ENCODE measurements at places on chromosomes 1 and 21.

GRCh38 chr1:99675292-99675691, 29.4 kb downstream of the PALMD start:
- no peak for DNase-seq

DNA sequence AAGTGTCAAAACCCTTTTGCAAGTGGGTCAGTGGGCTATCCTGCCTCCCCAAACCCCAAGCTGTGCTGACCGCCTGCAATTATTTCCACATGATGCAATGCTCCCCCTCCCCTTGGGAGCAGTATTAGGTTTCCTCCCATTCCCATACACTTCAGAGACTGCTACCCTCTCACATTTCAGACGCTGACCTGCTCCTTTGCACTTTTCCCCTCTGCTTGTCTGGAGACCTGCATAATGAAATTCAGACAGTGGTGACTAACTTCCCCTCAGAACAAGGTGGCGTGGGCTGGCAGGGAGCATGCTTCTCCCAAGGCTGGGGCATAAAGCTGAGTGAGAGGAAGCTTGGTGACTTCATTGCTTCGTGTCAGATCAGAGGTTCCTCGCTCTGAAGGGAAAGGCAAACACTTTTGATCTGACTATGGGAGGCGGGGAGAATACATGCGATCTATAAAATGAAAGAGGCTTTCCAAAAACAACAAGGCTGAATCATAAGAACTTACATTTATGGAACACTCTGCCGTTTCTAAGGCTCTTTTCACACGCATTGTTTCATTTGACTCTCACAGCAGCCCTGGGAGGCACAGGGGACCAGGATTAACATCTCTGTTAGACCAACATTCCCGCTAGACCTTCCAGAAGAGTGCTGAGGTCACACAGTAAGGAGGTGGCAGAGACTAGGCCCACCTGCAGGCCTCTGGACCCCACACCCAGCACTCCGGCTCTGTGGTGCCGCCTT, 27.5 kb upstream of the ROR1 start:
- DNase-seq, result no peak

- DNase-seq, result no peak
These were observed 99.1 kb downstream of the PLA2G4A start for GRCh38 chr1:186927884-186928283.

GRCh38 chr1:175690298-175690697, 53.1 kb downstream of the TNR start:
- no peak for DNase-seq

DNA sequence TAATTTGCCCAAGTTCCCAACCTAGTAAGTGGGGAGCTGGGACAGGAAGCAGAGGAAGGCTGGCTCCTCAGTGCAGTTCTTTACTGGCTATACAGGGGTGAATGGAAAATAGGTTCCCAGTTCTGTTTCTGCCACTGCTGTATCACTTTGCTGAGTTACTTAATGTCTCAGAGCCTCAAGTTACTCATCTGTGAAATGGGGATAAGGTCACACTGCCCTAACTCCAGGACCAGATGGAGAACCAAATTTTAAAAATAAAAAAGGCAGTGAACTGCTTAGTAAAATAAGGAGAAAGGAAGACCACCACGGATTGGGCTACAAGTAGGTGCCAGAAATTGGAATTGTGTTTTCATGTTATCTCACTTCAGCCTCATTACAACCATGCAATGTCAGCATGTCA, 147.8 kb downstream of the OMA1 start:
- DNase-seq, result no peak

GRCh38 chr1:178004926-178005391, 35.1 kb upstream of the SEC16B start:
- DNase-seq, result no peak

GRCh38 chr1:34268311-34268954, 91.7 kb downstream of the C1orf94 start:
- no peak for DNase-seq

GRCh38 chr1:244137725-244138124, 86.6 kb downstream of the ZBTB18 start:
- DNase-seq, result no peak

GRCh38 chr1:207857447-207857846, 53.5 kb downstream of the CD34 start:
- no peak for DNase-seq

- DNase-seq, result no peak
These were observed 22.4 kb upstream of the EXO1 start for GRCh38 chr1:241825581-241825980.

DNA sequence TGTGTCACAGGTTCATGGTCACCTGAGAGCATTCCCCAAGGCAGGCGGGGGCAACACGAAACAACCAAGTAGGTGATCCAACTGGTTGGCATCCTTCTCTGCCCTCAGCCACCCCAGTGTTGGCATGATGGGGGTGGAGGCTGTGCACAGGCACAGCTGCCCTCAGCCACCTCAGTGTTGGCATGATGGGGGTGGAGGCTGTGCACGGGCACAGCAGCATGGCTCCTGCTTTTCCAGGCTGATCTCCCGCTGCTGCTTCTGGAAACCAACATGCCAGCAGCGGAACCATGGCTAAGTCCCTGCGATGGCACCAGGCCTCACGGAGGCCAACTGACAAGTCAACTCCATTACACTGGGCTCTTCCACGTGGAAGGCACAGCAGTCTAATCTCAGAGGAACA, 447.8 kb downstream of the PTPRU start:
- DNase-seq, result no peak

DNA sequence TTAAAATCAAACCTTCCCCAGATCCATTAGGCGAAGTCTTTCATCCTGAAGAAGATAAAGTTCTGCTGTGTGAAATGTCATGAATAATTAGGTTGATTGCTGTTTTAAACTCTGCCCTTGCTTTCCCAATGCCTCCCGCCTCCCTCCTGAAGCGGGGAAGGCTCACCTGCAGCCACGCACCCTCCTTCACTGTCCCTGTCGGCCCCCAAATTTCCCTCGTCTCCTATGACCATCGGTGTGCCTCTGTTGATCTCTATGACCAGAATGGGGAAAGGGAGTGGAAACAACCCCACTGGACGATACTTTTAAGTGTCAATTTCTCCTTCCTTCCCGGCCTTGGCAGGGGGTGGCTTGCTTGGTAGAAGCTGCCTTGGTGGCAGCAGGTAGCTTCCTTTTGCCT, 35.1 kb downstream of the LHX4 start:
- DNase-seq, result no peak

- DNase-seq, result no peak
These were observed 384.6 kb downstream of the PLPP3 start for GRCh38 chr1:56194701-56195300.

GRCh38 chr1:209625791-209626285, 26.4 kb downstream of the LAMB3 start:
- peak; percentile 74 for DNase-seq

DNA sequence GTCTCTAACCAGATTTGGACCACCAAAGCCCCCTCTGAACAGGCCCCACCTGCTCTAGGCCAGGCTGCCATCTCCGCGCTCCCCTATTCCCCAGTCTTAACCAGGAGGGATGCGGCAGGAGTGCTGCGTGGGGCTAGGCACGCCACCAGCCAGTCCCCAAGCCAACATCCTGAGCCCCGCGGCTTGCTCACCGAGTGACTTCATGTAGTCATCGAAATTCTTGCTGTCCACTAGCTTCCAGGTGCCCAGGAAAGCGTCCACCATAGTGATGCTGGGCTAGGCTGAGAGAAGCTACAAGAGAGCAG, 173 bp downstream of the FABP3 start:
- no peak for DNase-seq

- no peak for DNase-seq
These were observed 40.5 kb downstream of the PATJ start for GRCh38 chr1:61782771-61783170.

DNA sequence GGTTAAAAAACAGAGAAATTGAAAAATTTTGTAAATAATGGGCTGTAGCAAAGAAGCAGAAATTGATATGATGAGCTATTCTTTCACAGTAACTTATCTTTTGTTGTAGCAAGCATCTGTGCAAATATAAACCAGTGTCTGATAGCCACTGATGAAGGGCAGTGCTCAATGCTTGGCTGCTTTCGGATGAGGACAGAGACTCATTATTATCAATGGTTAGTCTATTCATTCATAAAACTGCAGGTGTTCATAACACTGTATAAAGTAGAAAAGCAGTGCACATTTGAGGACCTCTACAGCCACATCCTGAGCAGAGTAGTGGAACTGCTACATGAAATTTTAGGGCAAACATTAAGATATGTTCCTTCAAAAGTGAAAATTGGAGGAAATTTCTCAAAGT, 107.2 kb downstream of the FAF1 start:
- DNase-seq, result no peak

- DNase-seq, result no peak
These were observed 4.2 kb downstream of the SPSB1 start for GRCh38 chr1:9296850-9297249.
